ENCODE measurements at places on chromosomes 2 and 18.

DNA sequence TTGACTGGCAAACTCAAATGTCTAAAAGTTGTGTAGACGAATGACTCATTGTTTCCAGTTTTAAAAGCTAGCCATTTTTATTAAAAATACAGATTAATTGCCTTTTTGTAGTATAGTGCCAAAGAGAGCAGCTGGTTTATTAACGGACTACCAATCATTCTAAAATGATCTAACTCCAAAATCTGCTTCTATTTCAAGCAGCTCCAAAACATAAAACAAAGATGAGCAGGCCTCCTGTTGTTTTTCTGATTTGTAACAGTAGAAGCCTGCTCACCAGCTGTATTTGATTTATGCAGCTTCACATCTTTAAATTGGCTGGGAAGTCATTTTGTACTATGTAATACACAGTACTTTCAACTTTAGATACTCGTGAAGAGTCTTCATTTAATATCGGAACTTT lies 171.8 kb downstream of the UBR3 start:
- DNase-seq, result no peak

- DNase-seq, result no peak
These were observed 42.4 kb upstream of the SLC1A4 start for GRCh38 chr2:64946769-64947247.

DNA sequence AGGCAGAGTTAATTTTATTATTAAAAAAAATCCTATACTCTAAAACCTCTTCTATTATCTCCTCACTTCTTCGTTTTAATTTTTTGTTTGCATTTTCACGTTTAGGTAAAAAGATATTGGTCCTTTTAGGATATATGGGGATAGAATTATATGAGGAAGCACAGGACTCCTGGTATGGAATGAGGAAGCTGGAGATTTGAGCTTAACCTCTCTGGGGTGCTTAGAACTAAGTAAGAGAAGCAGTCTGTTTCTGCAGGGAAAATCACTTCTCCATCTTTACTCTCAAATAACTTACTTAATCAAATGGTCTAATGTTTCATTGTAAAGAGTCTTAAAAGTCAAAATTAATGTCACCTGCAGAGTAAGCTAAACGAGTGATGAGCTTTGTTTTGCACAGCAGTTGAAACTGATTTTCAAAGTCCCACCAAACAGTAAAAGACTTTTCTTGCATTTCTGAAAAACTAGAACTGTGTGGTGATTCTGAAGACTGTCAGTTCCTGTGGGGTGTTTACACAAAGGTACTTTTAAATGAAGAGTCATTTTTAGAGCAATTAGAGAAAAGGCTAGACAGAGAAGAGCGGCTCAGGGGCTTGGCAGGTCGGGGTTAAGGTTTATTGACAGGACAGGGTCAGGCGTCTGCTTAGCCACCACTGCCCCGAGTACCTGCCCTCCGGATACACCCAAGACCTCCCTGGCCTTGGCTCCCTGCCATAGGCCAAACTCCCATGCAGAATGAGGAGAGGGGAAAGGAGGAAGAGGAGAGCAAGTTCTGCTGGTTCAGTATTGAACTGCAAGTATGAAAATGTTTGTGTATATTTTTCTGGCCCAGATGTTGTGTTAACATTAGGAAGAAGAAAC lies 21.6 kb downstream of the METAP1D start:
- DNase-seq, result no peak

GRCh38 chr2:127220102-127220767 lies at the start of gene CYP27C1:
Gene CYP27C1 (minus strand): TSS chr2:127220299. CDS start chr2:127220270, 29 bp downstream.
- DNase-seq, result no peak

GRCh38 chr2:70747284-70747683 lies 20.7 kb downstream of the ADD2 start:
- DNase-seq, result no peak

GRCh38 chr2:113962692-113963480 lies 73.0 kb downstream of the ACTR3 start:
- DNase-seq, result no peak

Measured in activated CD4-positive, alpha-beta T cell treated with anti-CD3 and anti-CD28 coated beads for 4 hours (primary cell).